ENCODE measurements at places on chromosomes 12 and 14.

DNA sequence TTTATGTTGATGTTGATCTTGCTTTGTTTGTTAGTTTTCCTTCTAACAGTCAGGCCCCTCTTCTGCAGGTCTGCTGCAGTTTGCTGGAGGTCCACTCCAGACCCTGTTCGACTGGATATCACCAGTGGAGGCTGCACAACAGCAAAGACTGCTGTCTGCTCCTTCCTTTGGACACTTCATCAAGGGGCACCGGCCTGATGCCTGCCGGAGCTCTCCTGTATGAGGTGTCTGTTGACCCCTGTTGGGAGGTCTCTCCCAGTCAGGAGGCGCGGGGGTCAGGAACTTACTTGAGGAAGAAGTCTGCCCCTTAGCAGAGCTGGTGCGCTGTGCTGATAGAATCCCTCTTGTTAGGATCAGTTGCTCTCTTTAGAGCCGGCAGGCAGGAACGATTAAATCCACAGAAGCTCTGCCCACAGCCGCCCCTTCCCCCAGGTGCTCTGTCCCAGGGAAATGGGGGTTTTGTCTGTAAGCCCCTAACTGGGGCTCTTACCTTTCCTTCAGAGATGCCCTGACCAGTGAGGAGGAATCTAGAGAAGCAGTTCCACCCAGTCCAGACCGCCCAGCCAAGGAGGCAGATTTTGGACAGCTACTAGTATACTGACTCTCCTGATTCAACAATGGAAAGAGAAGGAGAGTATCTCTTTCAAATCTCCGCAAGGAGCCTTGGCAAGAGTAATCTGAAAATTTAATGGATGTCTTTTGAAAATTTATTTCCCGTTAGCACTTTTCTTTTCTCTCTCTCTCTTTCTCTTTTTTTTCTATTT is 25.2 kb downstream of the MIA2 start:
- DNase-seq, result no peak

DNA sequence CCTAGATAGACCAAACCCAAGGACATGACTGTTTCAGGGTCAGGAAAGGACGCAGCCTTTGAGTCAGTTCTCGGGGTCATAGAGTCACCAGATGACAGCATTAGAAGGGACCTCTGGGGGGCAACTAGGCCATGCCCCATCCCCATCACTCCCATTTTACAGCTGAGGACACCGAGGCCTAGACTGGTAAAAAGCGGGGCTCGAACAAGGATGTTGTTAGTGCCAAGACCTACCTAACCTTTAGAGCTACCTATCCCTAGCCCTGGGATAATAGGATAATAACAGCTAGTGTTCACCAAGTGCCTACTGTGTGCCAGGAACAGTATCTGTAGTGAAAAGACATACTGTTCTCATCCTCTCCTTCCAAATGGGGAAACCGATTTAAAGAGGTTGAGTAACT is 48.7 kb downstream of the PLEKHG3 start:
- no peak for DNase-seq

- DNase-seq, result no peak
Observed at GRCh38 chr14:69987406-69988121, 108.3 kb downstream of the SMOC1 start.

DNA sequence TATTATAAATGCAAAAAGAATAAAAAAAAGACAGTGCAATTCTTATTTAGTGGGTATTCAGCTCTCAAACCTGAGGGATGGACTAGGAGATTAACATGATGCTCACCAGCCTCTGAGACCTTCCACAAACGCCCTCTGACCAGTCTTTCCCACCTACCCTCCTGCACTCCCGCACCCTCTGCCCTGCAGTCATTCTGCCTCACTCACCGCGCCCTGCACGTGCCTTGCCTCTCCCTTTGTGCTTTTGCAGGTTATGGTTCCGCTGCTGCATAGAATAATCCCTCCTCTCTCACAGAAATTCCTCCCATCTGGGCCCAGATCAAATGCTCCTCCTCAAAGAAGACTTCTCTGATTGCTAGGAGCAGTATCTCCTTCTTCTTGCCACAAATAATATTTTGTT is 28.5 kb upstream of the TMCC3 start:
- DNase-seq, result no peak

DNA sequence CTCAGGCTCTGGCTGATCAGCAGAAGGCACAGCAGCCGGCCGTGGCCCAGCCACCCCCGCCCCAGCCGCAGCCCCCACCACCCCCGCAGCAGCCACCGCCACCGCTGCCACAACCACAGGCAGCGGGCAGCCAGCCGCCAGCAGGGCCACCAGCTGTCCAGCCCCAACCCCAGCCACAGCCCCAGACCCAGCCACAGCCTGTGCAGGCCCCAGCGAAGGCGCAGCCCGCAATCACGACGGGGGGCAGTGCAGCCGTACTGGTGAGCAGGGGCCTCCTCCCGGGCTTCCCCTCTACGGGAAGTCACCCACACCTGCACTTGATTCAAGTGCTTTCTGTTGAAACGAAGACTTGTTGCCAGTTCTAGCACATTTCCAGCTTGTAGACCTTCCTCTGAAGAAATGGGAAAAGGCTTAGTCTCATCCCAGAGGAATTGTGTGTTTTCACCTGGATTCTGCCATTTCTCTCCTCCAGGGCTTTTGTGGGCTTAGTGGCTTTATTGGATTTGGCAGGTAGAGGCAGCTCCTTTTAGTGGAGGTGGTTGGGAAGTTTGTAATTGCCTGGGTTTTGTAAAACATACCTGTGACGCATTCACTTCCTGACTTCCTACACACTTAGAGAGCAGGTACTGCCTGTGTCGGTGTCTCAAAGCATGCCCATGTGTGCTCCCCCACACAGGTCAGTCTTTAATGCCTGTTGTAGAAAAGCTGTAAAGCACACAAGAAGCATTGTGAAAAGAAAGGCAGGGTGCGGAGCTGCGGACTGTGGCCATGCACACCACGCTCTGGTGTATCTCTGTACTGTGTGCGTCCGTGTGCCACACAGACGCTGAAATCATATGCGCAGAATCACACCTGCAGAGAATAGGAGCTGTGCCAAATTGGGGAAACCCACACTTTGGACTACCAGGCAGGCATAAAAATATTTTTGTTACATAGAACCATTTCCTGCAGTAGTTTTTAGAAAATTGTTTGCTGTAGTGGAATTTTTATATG is 90.5 kb downstream of the DDX51 start:
- no peak for DNase-seq

GRCh38 chr14:99481745-99482099 is 513 bp downstream of the CCNK start:
- DNase-seq, result peak; percentile 51

GRCh38 chr12:130249376-130249775 is 87.1 kb downstream of the FZD10 start:
- peak; percentile 80 for DNase-seq

- peak; percentile 3 for DNase-seq
Observed at GRCh38 chr12:24507827-24508226, 441.1 kb downstream of the BCAT1 start.

GRCh38 chr12:58673021-58673420 is 247.3 kb downstream of the LRIG3 start:
- no peak for DNase-seq

GRCh38 chr12:39230086-39230485 is 212.8 kb downstream of the KIF21A start:
- DNase-seq, result no peak

DNA sequence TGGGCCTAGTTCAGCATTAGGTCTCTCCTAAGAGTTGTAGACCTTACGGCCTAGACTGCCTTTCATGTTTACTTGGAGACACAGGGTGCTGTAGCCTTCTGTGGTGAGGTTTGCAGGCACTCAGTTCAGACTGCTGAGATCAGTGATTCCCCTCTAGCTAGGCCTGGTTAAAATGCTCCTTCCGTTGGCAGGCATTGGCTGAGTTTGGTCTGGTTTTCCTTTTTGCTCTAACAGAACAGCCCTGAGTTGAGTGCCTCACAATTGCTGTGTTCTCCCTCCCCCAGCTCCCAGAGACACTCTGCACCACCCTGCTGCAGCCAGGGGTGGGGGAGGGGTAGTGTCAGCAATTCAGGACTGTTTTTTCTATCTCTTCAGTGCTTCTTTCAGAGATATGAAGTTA is 178.9 kb upstream of the DYRK2 start:
- peak; percentile 75 for DNase-seq

DNA sequence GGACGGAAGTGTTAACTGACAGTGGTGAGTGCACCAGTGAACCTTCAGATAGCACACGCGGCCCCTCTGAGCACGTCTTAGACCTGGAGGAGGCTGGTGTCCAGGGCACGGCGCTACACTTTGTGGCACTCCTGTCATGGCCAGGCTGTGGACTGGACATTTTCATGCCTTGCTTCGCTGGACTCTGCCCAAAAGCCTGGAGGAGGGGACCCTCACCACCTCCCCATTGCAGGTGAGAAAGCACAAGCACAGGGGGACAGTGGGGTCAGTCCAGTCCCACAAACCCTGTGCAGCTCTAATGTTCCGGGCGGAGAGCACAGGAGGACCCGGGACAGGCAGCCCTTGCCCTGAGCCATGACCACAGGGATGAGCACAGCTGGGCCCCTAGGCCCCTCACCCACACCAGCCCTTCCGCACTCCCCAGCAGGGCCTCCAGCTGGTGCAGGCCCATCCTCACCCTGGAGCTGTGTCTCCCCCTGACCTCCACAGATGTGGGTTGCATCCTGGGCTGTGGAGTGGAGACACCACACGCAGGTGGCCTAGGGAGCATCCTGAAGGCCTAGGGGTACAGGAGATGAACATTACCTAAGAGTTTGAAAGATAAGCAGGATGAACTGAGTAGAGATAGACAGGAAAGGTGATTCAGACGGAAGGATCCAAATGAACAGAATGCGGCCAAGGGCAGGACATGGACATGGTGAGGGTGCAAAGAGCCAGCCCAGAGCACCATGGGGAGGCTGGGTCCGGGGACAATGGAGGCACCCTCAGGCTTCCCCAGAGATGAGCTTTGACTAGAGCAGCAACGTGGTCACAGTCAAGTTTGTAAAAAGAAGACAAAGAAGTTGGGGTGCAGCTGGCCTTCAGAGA is 132.8 kb downstream of the BCL11B start:
- DNase-seq, result no peak

- no peak for DNase-seq
Observed at GRCh38 chr14:58128416-58128815, 23.6 kb downstream of the ARMH4 start.

GRCh38 chr12:46453428-46453827 is 80.9 kb upstream of the SLC38A2 start:
- no peak for DNase-seq

Data from mesendoderm (in vitro differentiated cells).